ENCODE measurements at places on chromosomes 12 and 14. TPM values are rescaled to one million over a fixed set of nuclear protein-coding genes. Genes with fewer than 3 reads are reported as not detected.

DNA sequence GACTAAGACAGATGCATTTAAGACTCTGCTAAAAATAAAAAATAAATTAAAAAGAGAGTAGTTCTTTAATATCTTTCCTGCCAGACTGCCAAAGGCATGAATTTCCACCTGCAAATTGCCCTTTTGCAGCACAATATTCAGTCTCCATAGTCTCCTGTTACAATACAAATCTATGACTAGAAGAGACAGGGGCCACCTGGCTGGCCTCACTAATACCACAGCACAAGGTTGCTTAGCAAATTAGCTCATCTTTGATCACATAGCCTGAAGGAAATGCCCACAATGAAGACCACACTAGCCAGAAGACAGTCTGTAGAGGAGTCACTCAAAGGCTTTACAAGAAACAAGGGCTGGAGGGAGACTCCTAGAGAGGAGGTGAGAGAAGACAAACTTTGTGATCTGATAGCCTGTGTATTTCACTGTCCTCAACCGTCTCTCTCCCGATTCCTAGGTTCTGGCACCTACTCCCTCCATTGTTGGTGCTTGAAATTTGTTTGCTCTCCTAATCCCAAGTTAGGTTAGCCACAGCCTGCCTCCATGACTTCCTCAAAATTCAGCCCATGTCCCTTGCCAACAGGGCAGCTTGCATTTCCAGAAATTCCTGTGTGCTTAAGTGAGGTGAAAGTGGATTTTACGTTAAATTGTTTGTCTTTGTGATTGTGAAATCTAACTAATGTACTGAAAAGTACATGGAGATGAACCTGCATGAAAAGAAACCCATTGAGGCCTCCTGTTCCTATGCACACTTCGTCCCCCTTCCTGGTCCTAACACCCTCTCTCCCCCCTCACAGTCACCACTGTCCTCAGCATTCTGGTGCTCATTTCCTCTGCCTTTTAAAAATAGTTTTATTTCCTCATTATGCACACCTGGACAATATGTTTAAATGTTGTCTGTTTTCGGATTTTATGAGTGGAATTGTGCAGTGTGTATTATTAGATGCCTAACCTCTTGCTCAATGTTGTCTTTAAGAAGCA lies 88.7 kb upstream of the PLXNC1 start:
- no peak for DNase-seq

- no peak for DNase-seq
Measured at GRCh38 chr14:32666308-32666707, 272.4 kb upstream of the NPAS3 start.

DNA sequence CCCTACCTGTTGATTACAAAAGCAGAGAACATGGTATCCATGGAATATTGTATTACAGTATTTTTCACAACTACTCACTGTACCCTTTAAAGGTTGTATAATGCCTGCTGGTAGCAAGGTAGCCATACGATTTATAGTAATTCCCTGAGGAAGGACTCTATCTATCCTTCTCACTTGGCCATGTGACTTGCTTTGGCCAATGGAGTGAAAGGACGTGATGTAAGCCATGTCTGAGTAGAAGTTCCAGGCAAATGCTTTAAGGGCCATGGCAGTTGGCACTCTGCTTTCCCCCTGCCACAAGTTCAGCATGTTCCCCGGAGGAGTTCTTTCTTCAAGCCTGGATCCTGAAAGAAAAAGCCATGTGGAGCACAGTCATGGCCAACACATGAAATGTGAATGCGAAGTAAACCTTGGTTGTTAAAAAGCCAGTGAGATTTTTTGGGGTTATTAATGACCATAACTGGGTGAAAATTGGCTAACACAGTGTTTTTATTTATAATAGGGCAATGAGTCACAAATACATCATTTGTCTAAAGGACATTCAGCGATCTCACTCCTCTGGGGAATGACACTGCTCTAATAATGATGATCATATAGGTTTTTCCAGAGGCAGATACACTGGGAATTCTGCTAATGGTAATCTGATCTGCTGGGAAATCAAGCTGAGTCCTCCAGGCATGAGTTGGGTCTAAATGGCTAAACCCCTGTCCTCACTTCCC lies 67.4 kb upstream of the SLC38A2 start:
- no peak for DNase-seq

GRCh38 chr12:131672941-131673887 lies 37.7 kb upstream of the SFSWAP start:
- peak; percentile 39 for DNase-seq

DNA sequence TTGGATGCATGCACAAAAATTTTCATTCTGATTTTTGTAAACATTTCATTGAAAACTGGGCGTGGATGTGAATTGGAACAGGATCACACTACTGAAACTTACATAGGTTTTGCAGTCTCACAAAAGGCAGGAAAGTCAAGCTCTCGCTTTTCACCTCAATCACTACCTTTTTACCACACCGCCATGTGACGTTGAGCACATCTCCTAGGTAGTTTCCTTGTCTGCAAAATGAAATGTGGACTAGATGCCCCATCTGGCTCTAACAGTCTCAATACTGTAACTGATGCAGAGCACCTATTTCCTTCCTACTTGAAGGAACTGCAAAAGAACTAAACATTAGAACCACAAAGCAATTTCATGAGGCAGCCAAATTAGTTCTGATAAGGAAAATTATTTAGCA lies 4.4 kb upstream of the YY1 start:
- DNase-seq = no peak

DNA sequence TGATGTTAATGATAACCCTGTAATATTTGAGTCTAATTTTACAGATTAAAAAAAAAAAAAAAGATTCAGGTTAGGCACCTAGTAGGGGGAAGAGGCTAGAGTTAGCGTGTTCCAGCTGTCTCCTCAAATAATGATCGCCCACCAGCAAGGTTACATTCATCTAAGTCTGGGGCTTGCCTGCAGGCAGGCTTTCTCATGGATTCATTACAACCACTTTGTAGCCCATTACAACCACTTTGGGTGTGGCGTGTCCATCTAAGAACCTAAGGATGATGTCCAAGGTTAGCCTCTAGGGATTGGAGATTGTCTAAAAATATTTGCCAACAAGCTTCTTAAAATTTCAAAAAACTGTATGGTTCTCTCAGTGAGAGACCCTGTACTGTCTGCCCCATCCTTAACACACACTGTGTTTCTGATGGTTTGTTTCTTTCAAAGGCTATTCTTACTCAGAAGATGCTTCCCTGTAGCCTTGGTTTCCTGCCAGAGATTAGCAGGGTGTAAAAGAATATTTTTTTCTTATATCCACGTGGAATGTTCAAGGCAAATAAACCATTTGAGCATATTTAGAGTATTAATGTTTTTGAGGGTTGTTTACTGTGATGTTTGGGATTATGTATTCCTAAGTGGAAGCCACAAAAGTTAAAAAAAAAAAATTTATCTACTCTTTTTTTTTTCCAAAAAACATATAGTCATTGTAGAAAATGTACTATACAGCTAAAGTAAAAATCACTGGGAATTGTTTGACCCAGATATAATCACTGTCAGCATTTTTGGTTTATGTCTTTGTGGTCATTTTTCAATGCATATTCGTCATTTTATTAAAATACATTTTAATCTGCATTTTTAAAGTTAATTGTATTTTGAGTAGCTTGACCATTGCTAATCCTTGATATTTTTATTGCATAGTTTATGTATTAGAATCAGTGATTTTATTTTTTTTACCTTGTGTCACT lies 1.7 kb downstream of the DYNC1H1 start:
- no peak for DNase-seq

DNA sequence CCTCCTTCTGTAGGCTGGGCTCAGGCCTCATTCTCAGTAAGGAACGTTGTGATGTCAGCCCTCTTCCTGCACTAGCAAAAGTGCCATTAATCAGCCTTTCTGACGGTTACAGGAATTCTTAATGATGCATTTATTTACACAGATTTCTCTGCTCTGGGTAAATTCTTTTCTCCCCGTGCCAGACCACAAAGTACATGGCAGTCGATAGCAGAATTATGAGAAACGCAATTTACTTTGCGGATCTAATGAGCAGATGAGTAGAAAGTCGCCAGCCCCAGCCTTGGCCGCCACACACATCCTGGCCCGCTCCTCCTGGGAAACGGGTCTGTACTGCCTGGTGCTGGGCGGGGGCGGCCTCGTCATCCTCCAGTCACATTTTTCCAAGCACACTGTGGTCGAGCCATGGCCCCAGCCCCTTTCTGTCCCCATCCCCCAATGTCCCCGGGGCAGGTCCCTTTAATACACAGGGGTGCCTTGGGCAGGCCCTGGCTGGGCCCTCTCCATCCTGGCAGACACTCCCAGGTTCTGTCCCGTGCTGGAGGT lies 25.9 kb downstream of the NOC4L start:
- DNase-seq = peak; percentile 60

DNA sequence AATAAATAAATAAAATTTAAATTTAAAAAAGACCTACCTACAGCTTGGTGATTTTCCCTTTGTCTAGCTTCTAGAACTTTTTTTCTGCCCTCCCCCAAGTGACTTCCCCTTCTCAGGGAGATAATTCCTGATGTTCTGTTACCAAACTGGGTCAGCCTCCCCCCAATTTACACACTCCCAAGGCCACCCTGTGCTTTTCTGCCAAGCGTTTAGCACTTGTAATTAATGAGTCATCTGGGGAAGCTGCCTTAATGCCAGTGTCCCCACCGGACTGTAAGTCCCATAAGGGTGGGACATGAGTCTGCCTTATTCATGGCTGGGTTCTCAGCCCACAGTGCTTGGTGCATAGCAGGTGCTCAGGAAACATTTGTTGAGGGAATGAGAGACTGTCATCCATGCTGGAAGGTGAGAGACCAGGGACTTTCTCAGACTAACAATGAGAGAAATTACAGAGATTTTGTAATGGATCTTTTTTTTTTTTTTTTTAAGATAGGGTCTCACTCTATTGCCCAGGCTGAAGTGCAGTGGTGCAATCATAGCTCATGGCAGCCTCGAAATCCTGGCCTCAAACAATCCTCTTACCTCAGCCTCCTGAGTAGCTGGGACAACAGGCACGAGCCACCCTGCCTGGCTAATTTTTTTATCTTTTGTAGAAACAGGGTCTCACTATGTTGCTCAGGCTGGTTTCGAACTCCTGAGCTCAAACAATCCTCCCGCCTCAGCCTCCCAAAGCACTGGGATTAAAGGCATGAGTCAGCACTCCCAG lies 106.8 kb downstream of the PHETA1 start:
- no peak for DNase-seq

- DNase-seq = no peak
Measured at GRCh38 chr14:59187802-59188460, 536 bp upstream of the DAAM1 start.

DNA sequence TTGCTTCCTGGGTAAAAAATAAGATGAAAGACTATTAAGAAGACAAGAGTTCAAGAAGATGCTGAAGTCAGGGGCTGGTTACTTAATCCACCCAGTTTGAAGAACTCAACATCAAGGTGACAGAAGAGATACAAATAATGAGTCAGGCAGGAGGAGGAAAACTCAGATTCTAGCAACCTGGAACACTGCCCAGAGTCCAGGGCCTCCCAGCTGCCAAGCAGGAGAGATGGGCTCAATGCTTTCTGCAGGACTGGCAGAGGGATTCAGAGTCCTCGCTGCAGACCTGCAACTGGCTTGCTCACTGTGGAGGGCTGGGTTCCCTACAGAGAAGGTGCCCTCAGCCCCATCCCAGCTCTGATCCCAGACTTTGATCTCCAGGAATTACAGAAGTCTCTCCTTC lies 28.6 kb upstream of the CEBPE start:
- no peak for DNase-seq

DNA sequence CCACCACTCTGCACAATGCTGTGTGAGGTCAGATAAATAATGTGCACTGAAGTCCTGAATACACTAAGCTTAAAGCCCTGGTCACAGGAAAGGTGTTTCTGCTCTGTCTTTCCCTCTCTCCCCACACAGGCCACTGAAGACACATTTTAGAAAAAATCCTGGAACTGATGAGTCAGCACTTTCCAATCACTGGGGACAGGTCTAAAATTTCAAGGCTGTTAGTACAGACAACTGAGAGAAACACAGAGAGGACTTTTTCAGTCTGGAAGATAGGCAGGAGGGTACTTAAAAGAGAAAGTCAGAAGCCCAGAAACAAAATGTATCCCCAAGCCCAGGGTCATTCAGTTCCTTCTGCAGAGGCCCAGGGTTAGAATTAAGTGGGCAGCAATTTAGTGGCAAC lies 333.9 kb upstream of the CCDC196 start:
- DNase-seq = no peak

GRCh38 chr12:123894823-123895345 lies 77.7 kb downstream of the CCDC92 start:
- no peak for DNase-seq

The NUP107 gene
- total RNA-seq = 22.7 TPM

The SERPINA12 gene
- not detected for total RNA-seq

The FGF6 gene
- not detected for total RNA-seq

The ZNF384 gene
- 53.6 TPM for total RNA-seq

The PLEKHD1 gene
- 0.41 TPM for total RNA-seq

The INHBE gene
- total RNA-seq = not detected

The TEAD4 gene
- total RNA-seq = 42.5 TPM

The TCHP gene
- 16.5 TPM for total RNA-seq

The LPAR5 gene
- total RNA-seq = 2.5 TPM

Measured in upper lobe of right lung (tissue), 1 donor.